ENCODE measurements at places on chromosomes 13 and 19.

GRCh38 chr13:26881154-26881553 lies 120.6 kb upstream of the GPR12 start:
- no peak for DNase-seq

GRCh38 chr19:34366738-34367623 lies 2.0 kb downstream of the GPI start:
- no peak for DNase-seq

DNA sequence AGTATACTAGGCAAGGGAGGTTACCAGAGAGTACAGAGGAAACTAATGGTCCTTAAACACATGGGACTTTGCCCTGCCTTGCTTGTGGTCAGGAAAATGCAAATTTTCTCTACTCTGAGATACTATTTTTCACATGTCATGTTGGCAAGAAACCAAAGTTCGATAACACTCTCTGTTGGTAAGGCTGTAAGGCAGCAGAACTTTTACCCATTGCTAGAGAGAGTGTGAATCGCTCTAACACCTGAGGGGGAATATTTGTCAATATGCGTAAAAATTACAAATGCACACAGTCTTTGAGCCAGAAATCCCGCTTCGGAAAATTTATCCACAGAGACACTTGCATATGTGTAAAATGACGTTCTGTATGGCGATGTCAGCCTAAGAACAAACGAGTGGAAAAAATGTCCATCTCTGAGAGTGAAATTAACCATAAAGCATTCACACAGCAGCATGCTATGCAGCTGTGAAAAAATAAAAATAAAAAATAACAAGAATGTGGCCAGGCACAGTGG lies 9.5 kb upstream of the RFX1 start:
- peak; percentile 50 for DNase-seq

- DNase-seq = no peak
Measured at GRCh38 chr13:46134961-46135522, 30.2 kb upstream of the CPB2 start.

- DNase-seq = no peak
Measured at GRCh38 chr19:46049597-46049996, 8.8 kb upstream of the IGFL4 start.

- no peak for DNase-seq
Measured at GRCh38 chr13:28346154-28346553, 148.8 kb downstream of the FLT1 start.

- no peak for DNase-seq
Measured at GRCh38 chr13:33910255-33910654, 92.3 kb downstream of the RFC3 start.

- DNase-seq = no peak
Measured at GRCh38 chr13:32956595-32956933, 59.7 kb upstream of the KL start.

GRCh38 chr13:44197791-44198770 lies 175.5 kb upstream of the SERP2 start:
- DNase-seq = no peak

DNA sequence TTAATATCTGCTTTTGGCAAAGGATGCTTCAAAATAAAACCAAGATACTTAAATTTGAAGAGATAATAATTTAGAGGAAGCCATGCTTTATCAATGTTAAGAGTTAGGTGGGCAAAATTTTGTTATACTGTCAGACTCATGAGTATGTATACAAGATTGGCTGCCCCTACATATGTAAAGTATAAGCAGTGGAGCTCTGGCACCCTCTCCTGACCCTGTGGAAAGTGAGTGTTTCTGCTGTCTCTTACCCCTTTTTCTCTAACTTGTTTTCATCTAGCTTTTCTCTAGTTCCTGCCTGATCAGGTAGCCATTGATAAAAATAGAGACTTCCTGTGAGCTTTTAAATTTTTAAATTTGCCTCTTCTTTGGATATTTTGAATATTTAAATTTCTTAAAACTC lies 710.9 kb upstream of the SPRY2 start:
- DNase-seq = no peak

Measured in CD8-positive, alpha-beta T cell (primary cell).